T-helper 17 cell (primary cell): ENCODE measurements at places on chromosomes 6 and 20.

DNA sequence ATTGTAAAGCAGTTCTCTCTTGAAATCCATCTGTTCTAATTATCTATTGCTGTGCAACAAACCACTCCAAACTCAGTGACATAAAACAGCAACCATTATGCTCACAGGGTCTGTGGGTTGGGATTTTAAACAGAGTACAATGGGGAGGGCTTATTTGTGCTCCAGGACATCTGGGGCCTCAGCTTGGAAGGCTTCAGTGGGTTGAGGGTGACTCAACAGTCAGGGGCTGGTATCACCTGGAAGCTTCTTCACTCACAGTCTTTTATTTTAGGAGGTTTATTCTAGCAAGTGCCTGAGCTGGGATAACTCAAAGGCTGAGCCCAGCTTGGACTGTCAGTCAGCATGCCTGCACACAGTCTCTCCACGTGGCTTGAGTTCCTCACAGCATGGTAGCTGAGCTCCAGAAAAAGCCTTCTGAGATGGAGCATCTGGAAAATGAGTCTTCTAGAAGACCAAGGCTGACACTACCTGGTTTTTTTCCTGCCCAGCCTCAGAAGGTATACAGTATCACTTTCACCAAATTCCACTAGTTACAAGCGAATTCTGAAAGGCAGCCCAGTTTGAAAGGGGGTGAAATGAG lies 234.6 kb upstream of the ID4 start:
- no peak for DNase-seq

GRCh38 chr20:1777476-1777820 lies 117.8 kb upstream of the SIRPA start:
- DNase-seq = no peak

GRCh38 chr20:33688938-33689424 lies 2.8 kb upstream of the E2F1 start:
- DNase-seq = no peak

DNA sequence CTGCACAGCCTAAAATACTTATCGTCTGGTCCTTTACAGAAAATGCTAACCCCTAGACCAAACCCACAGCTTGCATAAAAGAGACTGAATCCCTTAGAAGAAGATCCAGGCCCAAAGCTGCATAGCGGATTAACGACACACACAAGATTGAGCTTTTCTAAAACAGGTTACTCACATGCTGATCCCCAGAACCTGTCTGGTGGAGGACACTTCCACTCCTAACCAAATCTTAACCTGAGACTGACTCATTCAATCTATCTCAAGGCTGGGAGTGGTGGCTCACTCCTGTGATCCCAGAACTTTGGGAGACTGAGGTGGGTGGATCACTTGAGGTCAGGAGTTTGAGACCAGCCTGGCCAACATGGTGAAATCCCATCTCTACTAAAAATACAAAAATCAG lies 2.8 kb upstream of the SLPI start:
- no peak for DNase-seq

GRCh38 chr20:57831326-57831992 lies 121.6 kb upstream of the PMEPA1 start:
- DNase-seq = no peak

DNA sequence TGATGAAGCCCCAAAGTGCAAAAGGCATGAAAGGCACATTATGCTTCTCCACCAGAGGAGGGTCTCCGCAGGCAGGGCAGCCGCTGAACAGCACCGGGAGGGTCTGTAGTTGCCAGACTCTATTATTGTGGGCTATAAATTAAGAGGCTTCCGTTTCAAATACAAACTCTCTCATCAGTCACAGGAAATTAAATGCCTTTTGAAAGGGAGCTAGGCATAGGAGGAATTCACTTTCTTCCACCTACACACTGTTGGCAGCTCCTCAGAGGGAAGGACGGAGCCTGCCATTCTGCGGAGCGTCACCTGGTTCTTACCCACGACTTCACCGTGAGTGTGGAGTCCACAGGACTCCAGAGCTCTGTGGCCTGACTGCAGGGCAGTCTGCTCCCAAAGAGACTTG lies 140.8 kb upstream of the AGPAT4 start:
- DNase-seq = no peak

DNA sequence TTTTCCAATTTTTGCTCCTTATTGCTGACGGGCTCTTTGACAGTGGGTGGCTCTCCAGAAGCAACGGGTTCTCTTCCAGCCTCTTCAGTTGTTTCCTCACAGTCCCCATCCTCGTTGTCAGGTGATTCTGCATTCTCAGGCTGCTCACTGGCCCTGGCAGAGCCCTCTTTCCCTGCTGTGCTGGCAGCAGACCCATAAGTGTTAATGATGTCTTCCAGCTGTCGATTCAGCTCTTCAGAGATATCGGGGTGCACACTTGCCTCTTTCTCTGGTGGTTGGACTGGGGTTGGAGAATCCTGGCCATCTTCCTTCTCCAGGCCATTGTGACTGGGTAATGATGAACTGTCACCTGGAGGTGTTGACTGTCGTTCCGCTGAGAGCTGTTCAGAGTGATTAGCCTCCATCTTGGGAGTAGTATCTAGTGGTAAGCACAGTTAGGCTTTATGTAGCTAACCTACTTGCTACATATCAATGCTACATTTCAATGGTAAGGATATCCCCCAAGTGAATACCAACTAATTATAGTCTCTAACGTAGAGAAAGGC lies 3.2 kb downstream of the TXLNB start:
- no peak for DNase-seq

DNA sequence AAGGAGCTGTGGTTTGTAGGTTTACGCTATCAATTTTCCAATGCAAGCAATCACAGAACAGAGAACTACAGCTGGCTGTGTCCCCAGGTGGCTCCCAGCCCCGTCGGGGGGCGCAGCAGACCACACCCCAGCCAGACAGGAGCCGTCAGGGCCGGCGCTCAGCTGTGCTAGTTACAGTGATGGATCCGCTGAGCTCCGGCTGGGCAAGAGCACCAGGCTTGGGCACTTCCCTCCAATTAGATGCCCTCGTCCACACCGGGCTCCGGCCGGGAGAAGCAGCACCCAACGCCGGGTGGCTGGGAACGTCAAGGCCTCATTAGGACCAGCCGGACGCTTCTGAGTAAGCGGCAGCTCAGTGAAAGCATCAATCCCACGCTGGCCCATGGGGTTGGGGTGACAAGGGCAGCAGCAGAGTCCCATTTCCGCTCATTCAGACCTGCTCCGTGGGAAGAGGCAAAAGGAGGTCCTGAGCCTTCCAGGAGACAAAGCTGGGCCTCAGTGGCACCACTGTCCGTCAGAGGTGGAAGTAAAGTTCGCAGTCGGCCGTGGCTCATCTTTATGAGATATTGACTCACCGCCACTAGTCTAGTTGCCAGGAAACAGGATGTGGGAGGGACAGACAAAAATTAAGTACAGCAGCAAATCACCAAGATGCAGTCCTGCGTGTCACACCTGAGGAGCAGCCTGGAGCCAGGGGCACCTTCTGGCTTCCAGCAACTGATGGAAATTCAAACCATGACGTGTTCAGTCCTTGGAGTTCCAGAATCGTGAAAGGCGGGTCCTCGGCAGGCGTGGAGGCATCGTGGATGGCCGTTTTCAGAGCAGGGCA lies 164.1 kb downstream of the TAF4 start:
- DNase-seq = no peak

DNA sequence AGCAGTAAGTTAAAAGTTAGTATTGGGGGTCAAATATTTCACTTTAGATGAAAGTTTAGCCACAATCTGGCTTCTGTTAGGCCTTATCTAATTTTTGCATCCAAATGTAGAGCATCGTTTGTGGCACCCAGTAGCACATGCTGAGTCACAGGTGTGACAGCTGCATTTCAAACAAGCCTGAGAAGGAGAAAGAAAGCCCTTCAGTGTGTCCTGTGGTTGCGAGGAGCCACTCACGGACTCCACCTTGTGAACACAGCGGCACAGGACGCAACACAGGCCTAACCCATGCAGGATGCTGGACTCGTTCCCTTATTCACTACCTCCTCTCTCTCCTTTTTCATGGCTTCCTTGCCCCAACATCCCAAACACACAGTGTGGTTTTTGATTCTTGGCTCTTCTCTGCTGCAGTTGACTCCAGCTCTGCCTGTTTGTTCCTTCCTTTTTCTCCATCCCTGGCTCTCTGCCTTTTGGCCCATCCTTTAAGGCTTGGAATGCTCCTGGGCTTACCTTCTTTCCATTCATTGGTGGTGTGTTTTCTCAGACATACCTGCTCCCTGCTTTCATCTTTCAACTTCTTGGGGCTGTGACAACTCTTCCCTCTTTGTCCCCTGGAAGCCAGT lies 124.2 kb downstream of the SLC16A10 start:
- DNase-seq = no peak

- DNase-seq = no peak
Measured at GRCh38 chr6:156752666-156753301, 24.4 kb upstream of the ARID1B start.

GRCh38 chr20:46599227-46599987 lies 49.0 kb upstream of the OCSTAMP start:
- DNase-seq = no peak

- no peak for DNase-seq
Measured at GRCh38 chr6:121285041-121285440, 49.2 kb downstream of the TBC1D32 start.

DNA sequence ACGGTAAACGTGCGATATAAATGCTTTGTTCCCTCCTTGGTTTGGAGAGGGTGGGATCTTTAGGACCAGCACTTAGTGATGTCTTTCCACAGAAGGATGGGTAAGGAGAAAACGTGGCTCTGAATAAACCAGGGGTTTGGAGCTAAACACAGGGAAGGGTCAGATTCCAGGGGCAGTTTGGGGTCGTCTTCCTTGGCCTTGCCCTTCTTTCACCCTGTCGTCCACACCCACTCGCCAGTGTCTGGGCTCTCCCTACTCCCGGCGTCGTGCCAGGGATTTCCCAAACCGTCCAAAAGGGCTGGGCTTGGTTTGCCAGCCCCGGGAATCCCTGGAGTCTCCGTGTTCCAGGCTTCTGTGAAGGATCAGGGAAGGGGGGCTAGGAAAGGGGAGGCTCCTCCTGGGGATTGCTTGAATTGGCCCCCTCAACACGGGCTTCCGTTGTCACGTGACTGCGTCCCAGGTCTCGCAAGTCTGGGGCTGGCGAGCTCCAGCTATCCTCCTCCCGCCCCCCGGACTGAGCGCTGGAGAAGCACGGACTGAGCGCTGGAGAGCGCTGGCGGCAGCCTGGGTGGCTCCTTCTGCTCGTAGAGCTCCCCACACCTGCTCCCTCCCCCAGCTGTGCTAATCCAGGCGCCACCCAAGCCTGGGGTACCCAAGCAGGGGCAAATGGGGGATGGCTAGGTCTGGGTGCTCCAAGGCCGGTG lies 9.4 kb upstream of the ARMC12 start:
- DNase-seq = no peak

- DNase-seq = no peak
Measured at GRCh38 chr6:149387779-149388512, 12.1 kb upstream of the SUMO4 start.
